ENCODE measurements at places on chromosomes 7 and 10.

GRCh38 chr10:35150308-35150707 lies 23.7 kb downstream of the CREM start:
- DNase-seq, result no peak

- DNase-seq, result no peak
Measured at GRCh38 chr10:117391436-117392205, 16.4 kb upstream of the PDZD8 start.

GRCh38 chr7:80403686-80404241 lies 108.1 kb downstream of the GNAT3 start:
- no peak for DNase-seq

GRCh38 chr7:76233538-76234281 lies 32.0 kb downstream of the SRRM3 start:
- no peak for DNase-seq

- no peak for DNase-seq
Measured at GRCh38 chr10:81136261-81136660, 598.6 kb downstream of the SH2D4B start.

DNA sequence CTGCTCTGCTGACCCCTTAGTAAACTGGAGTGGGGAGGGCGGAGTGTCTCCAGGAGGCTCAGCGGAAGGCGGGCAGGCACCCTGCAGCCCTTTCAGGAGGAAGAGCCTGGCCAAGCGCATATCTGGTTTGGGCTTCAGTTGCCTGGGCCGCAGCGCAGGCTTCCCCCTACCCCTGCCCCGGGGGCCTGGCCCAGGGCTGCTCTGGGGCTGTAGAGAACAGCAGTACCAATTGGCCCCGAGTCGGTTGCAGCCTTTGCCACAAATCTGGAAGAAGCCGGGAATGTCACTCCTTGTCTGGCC lies 28.1 kb upstream of the JAKMIP3 start:
- DNase-seq, result no peak
